Foreskin keratinocyte (primary cell): ENCODE measurements at places on chromosomes 5 and 9. TPM values are rescaled to one million over a fixed set of nuclear protein-coding genes. Genes with fewer than 3 reads are reported as not detected.

DNA sequence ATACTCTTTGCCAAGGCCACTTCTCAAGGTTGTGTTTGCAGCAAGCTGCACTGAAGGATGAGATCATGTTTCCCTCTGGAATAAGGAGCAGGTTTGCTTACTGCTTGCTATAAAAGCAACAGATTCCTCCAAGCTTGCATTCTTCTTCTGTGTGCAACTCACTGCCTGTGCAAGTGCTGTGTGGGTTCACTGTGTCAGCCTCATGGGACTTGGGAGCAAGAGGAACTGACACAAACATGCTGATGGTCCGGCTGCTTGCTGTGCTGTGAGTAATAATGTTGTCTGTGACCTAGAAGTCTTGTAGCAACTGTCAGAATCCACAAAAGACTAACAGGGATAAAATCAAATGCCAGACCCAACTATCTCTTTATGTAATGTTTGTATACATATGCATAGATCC is 33.6 kb upstream of the SHC3 start:
- no peak for DNase-seq

GABRG2 gene
- not detected in 2 replicates for total RNA-seq

DNA sequence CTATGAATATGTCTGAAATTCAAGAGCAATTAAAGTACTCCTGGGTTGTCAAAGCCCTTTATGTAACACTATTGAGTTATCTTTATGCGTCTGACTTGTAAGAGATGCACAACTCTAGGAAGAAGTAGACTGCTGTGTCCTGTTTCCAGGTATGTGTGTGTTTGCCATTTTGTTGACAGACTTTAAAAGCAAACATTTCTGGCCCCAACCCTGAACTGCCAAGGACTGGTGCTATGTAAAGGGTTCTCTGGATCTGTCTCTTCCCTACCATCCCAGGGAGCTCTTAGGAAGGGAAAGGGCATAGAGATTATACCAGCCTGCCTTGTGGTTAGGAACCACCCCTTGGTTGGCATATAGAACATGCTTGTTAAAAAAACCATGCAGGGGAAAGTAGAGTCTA is 12.1 kb downstream of the SLC22A5 start:
- no peak for DNase-seq

GALNT12 gene
- total RNA-seq = 0.34 and 0.81 TPM in 2 replicates
